A549 treated with GW870086 at 1 μM for 4 hours (cell line): ENCODE measurements at places on chromosomes 7 and 10. TPM values are rescaled to one million over a fixed set of nuclear protein-coding genes. Genes with fewer than 3 reads are reported as not detected.

The HACD1 gene
- total RNA-seq: 35.3 to 65.4 TPM (median 61.2 TPM) in 5 replicates

The AS3MT gene
- 3.2 to 4.6 TPM (median 4.2 TPM) in 5 replicates for total RNA-seq

The TMEM229A gene
- not detected in 5 replicates for total RNA-seq

The PDE6C gene
- total RNA-seq: not detected in 5 replicates

The CALCR gene
- total RNA-seq: not detected in 5 replicates

The WEE2 gene
- not detected in 5 replicates for total RNA-seq

The DNAJB9 gene
- 9.2 to 10.9 TPM (median 10.1 TPM) in 5 replicates for total RNA-seq

The FAM180A gene
- total RNA-seq: 0.12 TPM in 1 of 5 replicates, not detected in the others

The PRSS1 gene
- not detected in 5 replicates for total RNA-seq

The HSPB1 gene
- 980 to 1,356 TPM (median 1,314 TPM) in 5 replicates for total RNA-seq

The HOGA1 gene
- 1.2 to 2.0 TPM (median 1.7 TPM) in 5 replicates for total RNA-seq

The GPR37 gene
- total RNA-seq: 0.34 to 0.74 TPM (median 0.64 TPM) in 5 replicates
